ENCODE measurements at places on chromosomes 11 and 22. TPM values are rescaled to one million over a fixed set of nuclear protein-coding genes. Genes with fewer than 3 reads are reported as not detected.

GRCh38 chr22:39114112-39114511 lies 17.1 kb downstream of the APOBEC3H start:
- H3K27ac ChIP-seq: no peak overlapping the region
- peaks cover 49% of the 10 kb centered on the region for H3K4me1 ChIP-seq
- no peak for DNase-seq
- H3K36me3 ChIP-seq: no peaks in the 10 kb centered on the region
- H3K27me3 ChIP-seq: no peaks in the 10 kb centered on the region

- DNase-seq: no peak
- no peak overlapping the region for H3K27ac ChIP-seq
- no peaks in the 10 kb centered on the region for H3K4me1 ChIP-seq
- H3K36me3 ChIP-seq: no peaks in the 10 kb centered on the region
- no peak overlapping the region for H3K4me3 ChIP-seq
- H3K27me3 ChIP-seq: peaks cover 2% of the 10 kb centered on the region
Observed at GRCh38 chr11:133362156-133362555, 170.1 kb downstream of the OPCML start.

DNA sequence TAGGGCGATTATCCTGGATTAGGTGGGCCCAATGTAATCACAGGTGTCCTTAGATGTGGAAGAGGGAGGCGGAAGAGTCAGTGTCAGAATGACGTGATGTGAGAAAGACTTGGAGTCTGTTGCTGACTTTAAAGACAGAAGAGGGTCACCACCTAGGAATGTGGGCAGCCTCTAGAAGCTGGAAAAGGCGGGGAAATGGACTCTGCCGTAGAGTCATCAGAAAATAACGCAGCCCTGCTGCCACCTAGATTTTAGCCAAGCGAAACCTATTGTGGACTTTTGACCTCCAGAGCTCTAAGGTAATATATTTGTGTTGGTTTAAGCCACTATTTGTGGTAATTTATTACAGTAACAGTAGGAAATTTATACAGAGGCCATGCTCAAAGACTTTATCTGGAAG lies 4.8 kb downstream of the DDX10 start:
- H3K4me1 ChIP-seq: peaks cover 43% of the 10 kb centered on the region
- H3K36me3 ChIP-seq: peaks cover 28% of the 10 kb centered on the region
- no peak overlapping the region for H3K27ac ChIP-seq
- H3K4me3 ChIP-seq: no peak overlapping the region
- H3K27me3 ChIP-seq: no peaks in the 10 kb centered on the region
- no peak for DNase-seq

GRCh38 chr22:36702842-36703215 lies 723 bp downstream of the CACNG2 start:
- H3K36me3 ChIP-seq: no peaks in the 10 kb centered on the region
- H3K27ac ChIP-seq: no peak overlapping the region
- peaks cover 64% of the 10 kb centered on the region for H3K27me3 ChIP-seq
- H3K4me3 ChIP-seq: no peak overlapping the region

Gene SLCO2B1
- not detected for total RNA-seq

Gene CALCA
- total RNA-seq: not detected

DNA sequence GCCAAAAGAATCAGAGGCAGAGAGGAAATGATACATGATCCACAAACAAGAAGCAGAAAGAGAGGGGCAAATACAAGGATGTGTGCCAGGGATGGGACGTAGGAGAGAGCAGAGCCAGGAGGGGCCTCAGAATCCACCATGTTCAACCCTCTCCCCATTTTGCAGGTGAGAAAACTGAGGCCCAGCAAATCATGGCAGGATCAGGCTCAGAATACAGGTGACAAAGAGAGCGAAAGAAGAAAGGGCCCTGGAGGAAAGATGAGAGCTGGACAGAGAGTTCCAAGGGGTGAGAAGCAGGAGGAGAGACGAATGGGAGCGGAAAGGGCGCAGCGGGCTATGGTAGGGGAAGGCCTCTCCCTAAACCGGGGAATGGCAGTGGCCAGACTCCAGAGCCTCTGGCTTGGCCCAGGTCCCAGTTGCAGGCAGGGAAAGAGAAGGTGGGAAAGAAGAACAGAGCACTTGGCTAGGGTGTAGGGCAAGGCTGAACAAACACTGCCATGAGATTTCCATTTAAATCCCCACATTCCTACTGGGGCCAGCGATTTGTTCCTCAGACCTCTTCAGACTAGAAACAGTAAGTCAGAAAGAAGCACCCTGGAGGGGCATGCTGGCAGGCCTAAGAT lies 44.4 kb upstream of the TSKU start:
- H3K27me3 ChIP-seq: peaks cover 2% of the 10 kb centered on the region
- DNase-seq: no peak
- no peaks in the 10 kb centered on the region for H3K36me3 ChIP-seq
- no peak overlapping the region for H3K27ac ChIP-seq
- H3K4me3 ChIP-seq: no peak overlapping the region
- H3K4me1 ChIP-seq: no peaks in the 10 kb centered on the region

- H3K27me3 ChIP-seq: peaks cover 2% of the 10 kb centered on the region
- no peak for DNase-seq
- H3K27ac ChIP-seq: no peak overlapping the region
Observed at GRCh38 chr11:32388871-32389770, 46.2 kb downstream of the WT1 start.

DNA sequence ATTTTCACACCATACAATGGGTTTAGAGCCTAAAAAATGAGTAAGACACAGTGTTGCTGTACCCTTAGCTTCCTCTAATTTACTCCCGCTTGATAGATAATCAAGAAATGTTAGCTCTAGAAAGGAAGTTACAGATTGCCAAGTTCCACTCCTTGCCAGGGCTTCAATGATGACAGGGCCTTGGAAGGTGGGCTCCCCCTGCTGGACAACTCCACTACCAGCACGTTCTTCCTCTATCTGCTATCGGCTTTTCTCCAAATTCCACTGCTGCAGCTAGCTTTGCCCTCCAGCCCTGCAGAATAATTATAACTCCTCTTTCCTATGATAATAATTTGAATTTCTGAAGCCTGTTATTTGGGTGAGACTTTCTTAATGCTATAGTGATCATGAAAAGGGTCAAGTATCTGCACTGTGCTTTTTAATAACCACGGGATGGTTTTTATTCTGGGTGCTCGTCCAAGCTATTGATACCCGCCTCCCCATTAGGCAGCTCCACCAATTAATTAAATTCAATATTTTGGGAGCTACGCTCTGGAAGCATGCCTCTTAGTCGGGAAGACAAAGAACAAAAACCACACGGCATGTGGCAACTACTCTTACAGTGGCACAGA lies 9.0 kb downstream of the SYN3 start:
- H3K27ac ChIP-seq: no peak overlapping the region
- peaks cover 28% of the 10 kb centered on the region for H3K27me3 ChIP-seq

DNA sequence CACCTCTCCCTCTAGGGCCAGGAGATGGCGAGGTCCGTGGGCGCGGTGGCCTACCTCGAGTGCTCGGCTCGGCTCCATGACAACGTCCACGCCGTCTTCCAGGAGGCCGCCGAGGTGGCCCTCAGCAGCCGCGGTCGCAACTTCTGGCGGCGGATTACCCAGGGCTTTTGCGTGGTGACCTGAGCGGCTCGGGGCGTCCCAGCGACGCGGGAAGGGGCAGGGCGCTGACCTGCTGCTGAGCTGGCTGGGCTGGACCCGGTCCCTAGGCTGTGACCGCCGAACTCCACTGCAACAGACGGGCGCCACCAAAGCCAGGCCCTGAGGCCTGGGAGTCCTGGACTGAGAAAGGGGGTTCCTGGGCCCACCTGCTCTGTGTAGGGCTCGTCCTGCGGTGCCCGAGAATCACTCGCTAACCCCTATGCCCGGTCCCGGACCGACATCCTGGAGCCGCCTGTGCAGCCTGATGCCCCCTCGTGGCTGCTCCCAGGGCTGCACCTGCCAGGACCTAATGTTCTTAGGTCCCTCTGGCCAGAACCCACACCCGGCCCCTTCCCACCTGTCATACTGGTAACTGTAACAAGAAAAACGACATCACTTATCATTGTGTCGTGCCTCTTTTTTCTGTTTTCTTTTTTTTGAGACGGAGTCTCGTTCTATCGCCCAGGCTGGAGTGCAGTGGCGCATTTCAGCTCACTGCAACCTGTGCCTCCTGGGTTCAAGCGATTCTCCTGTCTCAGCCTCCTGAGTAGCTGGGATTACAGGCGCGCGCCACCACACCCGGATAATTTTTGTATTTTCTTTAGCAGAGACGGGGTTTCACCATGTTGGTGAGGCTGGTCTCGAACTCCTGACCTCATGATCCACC lies 15.0 kb downstream of the RHOD start:
- H3K4me3 ChIP-seq: no peak overlapping the region
- peak; percentile 90 for DNase-seq
- H3K36me3 ChIP-seq: no peaks in the 10 kb centered on the region
- H3K4me1 ChIP-seq: peaks cover 3% of the 10 kb centered on the region

GRCh38 chr11:76267556-76267955 lies 61.3 kb upstream of the WNT11 start:
- H3K4me3 ChIP-seq: no peak overlapping the region
- no peaks in the 10 kb centered on the region for H3K36me3 ChIP-seq
- no peak overlapping the region for H3K27ac ChIP-seq
- no peak for DNase-seq

DNA sequence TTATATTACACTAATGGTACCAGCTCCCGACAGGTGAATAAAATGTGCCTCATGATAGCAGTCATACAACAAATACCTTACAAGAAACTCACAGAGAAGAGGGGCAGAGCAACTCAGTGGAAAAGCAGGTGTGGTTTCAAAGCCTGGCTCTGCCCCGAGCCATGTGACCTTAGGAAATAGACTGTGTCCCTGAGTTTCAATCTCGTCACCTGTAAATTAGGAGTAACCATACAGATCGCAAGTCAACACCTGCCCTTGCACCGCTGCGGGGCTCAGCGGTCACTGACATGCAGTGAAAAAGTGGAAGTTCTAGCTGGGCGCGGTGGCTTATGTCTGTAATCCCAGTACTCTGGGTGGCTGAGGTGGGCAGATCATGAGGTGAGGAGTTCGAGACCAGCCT lies 11.9 kb upstream of the MRTFA start:
- no peaks in the 10 kb centered on the region for H3K36me3 ChIP-seq
- peaks cover 30% of the 10 kb centered on the region for H3K4me1 ChIP-seq
- H3K27me3 ChIP-seq: no peaks in the 10 kb centered on the region
- DNase-seq: no peak
- H3K4me3 ChIP-seq: no peak overlapping the region
- H3K27ac ChIP-seq: no peak overlapping the region

Gene LRRC55
- not detected for total RNA-seq

Gene OR5M11
- not detected for total RNA-seq

- peak; percentile 43 for DNase-seq
- H3K4me1 ChIP-seq: peaks cover 35% of the 10 kb centered on the region
- no peaks in the 10 kb centered on the region for H3K27me3 ChIP-seq
- H3K27ac ChIP-seq: peak overlapping the region; percentile 89
- no peaks in the 10 kb centered on the region for H3K36me3 ChIP-seq
Observed at GRCh38 chr22:20021196-20022181, 579 bp downstream of the TANGO2 start.

DNA sequence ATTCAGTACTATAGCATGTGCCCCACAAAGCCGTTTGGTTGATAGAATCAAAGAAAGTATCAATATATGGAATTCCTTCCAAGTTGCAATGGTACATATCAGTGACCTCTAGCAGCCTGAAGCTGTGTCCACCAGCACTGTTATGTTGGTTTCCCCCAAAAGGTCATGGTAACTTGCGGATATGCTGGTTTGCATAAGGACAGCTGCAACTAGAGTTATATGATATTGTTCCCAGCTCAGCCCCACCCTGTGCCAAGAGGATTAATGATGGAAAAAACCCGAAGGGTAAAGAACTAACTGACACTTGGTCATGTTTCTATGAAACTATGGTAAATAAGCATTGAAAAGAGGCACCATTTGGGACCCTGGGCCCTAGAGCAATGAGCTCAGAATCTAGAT lies 93.5 kb downstream of the PDHX start:
- H3K36me3 ChIP-seq: no peaks in the 10 kb centered on the region
- H3K4me1 ChIP-seq: peaks cover 65% of the 10 kb centered on the region
- no peak for DNase-seq
- no peak overlapping the region for H3K27ac ChIP-seq
- no peak overlapping the region for H3K4me3 ChIP-seq
- peaks cover 4% of the 10 kb centered on the region for H3K27me3 ChIP-seq

GRCh38 chr11:107824668-107825369 lies 33.8 kb downstream of the SLC35F2 start:
- no peak overlapping the region for H3K4me3 ChIP-seq
- H3K4me1 ChIP-seq: peaks cover 17% of the 10 kb centered on the region
- H3K27me3 ChIP-seq: no peaks in the 10 kb centered on the region
- no peak for DNase-seq

Gene KRTAP5-7
- total RNA-seq: not detected

Gene C22orf42
- not detected for total RNA-seq

- no peaks in the 10 kb centered on the region for H3K36me3 ChIP-seq
- no peak for DNase-seq
- peaks cover 4% of the 10 kb centered on the region for H3K27me3 ChIP-seq
- H3K27ac ChIP-seq: no peak overlapping the region
- H3K4me3 ChIP-seq: no peak overlapping the region
- no peaks in the 10 kb centered on the region for H3K4me1 ChIP-seq
Observed at GRCh38 chr11:112829971-112830654, 131.1 kb upstream of the NCAM1 start.

- no peak overlapping the region for H3K4me3 ChIP-seq
- H3K27ac ChIP-seq: no peak overlapping the region
- no peak for DNase-seq
- H3K36me3 ChIP-seq: no peaks in the 10 kb centered on the region
- no peaks in the 10 kb centered on the region for H3K4me1 ChIP-seq
Observed at GRCh38 chr22:45526281-45526680, 23.6 kb downstream of the FBLN1 start.

Gene PARVG
- total RNA-seq: 74.3 TPM

Gene GRK3
- total RNA-seq: 9.2 TPM

DNA sequence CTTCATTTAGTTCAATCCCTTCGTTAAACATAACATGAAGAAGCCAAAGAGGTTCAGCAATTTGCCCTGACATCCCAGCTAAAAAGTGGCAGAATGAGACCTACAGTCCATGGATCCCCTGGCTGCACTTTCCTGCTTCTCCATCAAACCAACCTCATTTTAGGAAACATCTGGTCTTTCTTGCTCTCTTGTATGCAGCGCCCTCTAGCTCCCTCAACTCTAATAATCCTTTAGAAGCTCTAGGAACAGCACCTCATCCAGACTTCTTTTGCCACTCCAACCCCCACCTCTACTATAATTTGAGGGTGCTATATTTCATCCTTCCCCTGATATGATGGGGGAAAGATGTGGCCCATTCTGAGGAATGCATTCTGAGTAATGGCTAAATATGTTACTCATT lies 7.4 kb downstream of the CNTF start:
- H3K36me3 ChIP-seq: peaks cover 11% of the 10 kb centered on the region
- peaks cover 9% of the 10 kb centered on the region for H3K4me1 ChIP-seq
- H3K4me3 ChIP-seq: no peak overlapping the region
- DNase-seq: peak; percentile 38
- no peaks in the 10 kb centered on the region for H3K27me3 ChIP-seq
- H3K27ac ChIP-seq: no peak overlapping the region
